ENCODE measurements at places on chromosomes 2 and 18.

DNA sequence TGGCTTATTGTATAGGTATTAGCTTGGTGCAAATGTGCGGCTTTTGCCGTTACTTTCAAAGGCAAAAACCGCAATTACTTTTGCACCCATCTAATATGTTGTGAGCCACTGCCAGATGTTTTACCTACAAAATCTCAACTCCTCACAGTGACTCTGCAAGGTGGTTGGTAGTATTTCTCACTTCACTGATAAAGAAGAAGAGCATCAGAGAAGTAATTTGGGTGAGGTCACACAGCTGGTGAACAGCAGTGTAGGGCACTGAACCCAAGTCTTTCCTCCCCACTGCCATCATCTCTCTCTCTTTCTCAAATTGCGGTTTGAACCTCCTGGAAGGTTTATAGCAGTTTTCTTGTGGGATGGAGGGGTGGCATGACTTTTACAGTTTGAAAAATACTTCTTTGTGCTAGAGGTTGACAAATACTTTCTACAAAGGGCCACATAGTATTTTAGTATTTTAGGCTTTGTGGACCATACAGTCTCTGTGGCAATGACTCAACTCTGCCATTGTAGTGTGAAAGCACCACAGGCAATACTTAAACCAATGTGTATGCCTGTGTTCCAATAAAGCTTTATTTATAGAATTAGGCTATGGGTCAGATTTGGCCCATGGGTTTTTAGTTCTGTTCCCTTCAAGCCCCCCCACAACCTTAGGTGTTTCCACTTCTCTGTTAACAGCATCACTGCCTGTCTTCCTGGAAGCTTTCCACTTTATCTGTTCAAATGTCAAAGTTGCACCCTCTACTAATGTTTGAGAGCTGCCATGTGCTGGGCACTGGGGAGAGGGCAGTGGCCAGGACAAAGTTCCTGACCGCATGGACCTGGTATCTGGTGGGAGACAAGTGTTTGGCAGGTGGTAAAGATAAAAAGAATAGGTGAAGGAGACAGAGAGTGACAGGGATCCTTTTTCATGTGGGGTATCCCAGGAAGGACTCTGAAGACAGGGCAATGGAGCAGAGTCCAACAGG lies 30.1 kb downstream of the FHOD3 start:
- no peak for DNase-seq

DNA sequence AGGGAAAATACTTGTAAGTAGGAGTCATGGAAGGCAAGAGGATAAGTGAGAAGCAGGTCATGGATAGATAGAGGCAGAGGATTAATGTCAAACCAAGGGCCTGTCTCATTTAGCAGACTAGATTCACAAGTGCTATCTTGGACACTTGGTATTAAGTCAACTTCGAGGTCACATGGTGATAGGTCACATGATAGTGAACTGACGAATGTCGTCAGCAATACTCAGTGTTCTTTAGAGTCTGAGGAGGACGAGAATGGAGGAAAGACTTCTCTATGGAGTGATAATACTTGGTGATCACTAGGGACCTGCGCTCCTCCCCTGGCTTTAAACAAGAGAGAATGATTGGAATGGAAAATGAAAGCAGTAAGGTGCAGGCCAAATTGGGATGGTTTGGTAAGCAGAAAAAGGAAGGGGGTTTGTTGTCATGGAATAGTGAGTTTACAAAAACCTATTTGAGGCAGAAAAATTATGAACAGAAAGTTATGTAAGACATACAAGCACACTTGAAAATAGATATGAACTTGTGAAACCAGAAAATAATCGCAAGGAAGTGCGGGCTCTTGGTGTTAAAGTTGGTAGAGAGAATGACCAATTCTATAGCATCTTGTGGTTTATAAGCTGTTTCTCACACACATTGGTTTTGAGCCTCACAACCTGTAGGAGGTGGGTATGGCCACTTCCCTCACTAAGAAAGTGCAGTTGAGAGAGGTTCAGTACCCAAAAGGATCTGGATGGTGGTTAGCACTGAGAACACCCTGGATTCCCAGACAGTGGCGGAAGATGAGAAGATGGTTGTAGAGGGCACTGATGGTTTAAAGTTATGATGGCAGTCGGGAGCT lies 141.5 kb downstream of the WDSUB1 start:
- DNase-seq = no peak

DNA sequence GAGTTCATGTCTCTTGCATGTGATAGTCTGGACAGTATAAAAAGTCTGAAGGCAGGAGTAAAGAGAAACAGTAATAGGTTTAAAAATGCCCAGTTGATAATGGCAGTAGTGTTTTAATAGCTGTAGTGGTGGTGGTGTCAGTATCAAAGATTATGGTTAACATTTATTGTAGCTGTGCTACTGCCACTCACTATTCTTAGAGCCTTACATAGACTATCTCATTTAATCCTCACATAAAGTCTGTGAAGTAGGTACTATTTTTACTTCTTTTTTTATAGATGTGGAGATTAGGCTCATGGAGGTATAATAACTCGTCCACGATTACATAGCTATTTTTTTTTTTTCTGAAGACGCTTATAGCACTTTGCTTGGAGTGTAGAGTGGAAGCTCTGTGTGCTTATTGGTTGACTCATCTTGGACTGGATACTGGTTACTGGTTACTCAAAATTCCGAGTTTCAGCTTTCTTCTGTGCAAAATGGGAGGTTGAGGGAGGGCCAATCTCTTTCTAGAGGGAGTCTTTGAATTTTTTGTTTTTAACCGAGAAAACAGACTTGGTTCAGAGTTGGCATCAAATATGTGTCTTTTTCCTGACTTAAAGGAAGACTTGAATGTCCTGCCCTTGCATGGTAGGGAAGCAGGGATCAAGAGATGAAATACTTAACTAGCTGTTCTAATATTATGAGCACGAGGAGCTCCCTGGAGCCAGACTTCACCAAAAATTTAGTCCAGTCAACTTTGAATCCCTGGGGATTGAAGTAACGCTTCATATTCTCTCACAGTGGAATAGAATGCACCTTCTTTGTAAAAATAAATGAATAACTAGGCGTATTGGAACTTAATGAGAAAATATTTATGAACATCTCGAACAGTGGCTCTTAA lies 27.1 kb downstream of the CERS6 start:
- DNase-seq = no peak

DNA sequence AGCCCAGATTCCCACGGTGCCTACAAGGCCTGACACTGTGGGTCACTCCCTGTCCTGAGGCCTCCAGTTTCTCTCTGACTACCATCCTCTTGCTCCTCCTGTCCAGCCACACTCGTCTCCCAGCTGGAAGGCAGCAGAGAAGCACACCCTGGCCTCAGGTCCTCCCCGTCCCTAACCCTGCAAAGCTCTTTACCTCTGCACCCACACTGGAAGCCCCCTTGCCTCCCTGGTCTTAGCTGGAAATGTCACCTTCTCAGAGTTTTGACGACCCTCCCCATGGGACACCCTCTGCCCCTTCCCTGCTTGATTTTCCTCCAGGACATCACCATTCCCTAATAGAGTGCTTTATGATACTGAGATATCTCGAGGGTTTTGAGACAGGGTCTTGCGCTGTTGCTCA lies 10.6 kb downstream of the RNU2-63P start:
- no peak for DNase-seq

DNA sequence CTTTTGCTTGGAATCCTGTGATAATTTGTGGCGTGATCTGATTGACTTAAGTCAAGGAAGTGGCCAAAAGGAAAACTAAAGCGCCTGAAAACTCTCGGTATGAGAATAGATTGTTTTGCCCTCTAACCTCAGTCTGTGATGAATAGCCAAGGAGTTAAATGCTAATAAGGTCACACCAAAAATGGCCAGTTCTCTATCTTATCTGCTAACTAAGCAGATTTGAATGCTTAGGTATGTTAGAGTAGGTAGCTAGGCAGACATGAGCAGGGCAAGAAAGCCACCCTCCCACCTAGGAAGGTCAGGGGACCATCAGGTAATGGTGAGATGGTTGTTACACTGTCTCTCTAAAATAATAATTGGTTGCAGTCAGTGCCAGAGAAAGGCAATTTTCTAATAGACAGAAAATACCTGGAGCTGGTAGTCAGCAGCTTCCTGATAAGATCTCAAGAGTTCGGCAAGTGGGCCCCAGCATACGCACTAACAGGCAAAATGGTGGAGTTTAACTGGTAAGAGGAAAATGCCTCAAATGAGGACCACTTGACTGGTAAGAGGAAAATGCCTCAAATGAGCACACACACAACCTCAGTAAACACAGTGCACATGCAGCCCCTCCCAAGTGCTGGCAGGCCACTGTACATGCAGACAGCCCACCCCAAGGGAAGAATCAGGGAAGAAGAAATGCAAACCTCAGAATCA lies 468.4 kb downstream of the MBD2 start:
- no peak for DNase-seq

DNA sequence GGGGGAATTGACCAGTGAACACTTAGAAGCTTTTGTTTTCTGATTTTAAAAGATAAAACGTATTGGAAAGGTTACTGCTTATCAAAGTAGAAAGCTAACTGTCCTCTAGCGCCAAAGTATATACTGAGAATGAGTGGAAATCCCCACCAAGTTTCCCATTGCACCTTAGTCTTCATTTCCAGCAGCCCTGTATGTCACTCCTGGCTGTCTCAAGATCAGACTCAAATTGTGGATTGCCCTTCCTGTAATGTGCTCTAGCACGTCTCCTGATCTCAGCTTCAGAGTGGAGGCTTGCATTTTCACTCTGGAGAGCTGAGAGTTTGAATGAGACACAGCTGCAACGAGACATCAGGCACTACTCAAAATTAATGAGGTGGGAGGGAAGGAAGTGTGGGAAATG lies 26.6 kb downstream of the MFF start:
- DNase-seq = no peak

- no peak for DNase-seq
Measured at GRCh38 chr2:223760838-223761502, 76.4 kb downstream of the AP1S3 start.

- DNase-seq = no peak
Measured at GRCh38 chr18:64164883-64165282, 16.0 kb upstream of the LINC00305 start.

GRCh38 chr2:16640001-16640700 lies 25.5 kb downstream of the CYRIA start:
- DNase-seq = no peak

DNA sequence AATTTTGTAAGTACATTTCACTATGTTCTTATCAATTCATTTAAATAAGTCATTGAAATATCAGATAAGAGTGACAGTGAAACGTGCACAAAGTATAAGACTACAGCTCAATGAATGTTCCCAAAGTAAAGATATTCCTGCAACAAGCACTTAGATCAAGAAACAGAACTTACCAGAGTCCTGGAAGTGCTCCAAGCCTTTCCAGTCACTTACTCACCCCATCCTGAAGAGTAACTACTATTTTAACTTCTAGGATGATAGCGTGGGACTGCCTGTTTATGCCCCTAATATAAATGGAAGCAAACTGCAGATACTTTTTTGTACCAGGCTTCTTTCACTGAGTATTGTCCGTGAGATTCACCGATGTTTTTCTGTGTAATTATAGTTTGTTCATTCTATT lies 768.9 kb downstream of the SLC4A3 start:
- no peak for DNase-seq

- DNase-seq = no peak
Measured at GRCh38 chr2:164126960-164127660, 391.3 kb upstream of the FIGN start.

DNA sequence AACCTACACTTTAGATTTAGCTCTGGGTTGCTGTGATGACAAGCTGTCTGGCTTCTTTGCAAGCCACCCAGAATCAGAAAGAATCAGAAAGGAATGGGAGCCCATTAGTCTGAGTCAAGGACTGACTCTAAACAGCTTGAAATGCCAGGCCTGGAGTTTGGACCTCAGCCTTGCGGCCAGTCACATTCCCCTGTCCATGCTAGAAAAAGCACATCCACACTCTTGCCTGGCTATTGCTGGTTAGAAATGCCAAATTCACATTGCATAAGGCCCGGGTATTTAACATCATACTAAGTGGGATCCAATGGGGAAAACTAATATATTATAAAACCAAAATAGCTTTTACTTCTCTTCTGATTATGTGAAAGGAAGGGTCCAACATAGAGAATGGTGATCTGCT lies 756.8 kb upstream of the KLHL29 start:
- no peak for DNase-seq

GRCh38 chr18:12857215-12857905 lies 26.7 kb downstream of the PTPN2 start:
- no peak for DNase-seq

DNA sequence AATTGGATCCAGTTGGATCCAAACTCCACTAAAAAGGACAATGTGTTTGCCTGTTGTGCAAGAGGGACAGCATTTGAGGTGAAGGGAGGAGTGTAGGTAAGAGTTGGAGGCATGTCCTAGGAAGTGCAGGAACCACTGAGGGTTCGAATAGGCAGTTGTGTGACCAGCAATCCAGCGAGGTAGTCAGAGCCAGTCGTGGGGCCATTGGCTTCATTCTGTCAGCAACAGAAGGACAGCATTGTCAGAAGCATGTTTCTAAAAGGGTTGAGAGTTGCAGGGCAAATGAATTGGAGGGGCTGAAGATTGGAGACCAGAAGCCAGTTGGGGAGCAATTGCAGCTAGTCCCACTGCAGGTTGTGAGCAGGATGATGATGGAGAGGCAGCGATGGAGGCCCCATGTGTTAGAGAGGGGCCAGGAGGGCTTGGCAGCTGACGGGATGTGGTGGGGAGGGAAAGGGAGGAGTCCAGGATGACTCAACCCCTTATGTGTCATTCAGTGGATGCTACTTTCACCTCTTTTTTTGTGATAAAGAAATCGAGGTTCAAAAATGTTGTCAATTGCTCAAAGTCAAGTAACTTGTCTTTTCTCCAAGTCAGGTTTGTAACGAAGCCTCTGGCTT lies 96.7 kb upstream of the SIX3 start:
- no peak for DNase-seq

DNA sequence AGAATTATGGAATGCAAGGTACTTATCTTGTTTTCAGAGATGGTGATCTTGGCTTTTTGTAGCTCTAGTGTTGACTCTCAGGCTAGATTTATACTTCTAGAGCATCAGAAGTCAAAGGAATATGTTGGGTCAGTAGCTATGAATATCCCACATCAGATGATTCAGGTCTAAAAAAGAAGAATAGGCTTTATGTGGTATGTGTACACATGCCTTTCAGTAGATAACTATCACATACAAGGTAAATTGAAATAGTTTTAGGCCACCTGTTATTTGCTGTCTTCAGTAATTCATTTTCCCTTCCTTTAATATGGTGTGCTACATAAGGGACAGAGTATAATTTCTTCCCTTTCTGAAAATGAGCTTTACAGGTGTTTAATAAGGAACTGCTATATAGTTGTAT lies 142.4 kb downstream of the AGPS start:
- DNase-seq = no peak

- DNase-seq = no peak
Measured at GRCh38 chr18:46461993-46462392, 195.0 kb downstream of the LOXHD1 start.

DNA sequence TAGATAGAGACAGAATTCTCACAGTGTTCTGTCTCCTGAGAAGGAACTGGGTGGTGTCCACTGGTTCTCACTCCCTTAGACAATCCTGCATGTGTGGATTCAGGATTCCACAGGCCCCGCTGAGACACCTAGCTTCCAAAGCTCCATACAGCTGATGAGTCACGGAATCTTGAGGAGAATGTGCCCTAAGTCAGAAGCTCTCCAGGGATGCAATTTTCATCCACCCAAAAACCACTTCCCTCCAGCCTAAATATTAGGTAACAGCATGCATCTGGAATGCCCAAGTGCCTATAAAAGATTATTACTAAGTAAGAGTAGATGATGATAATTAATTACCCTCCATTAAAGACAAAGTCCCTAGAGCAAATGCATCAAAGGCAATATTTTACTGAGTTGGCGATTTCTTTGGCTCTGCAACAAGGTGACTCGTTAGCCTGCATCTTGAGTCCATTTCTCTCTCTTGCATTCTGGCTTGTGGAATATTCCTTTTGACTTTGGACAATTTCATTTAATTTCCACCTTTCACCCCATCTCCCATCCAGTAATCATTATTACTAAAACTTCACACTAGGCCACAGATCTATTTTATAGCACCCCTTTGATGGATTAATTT lies 475.1 kb downstream of the TNS1 start:
- no peak for DNase-seq

Measured in activated CD4-positive, alpha-beta T cell treated with anti-CD3 and anti-CD28 coated beads for 1 hour (primary cell).